Small intestine (tissue), 16 donors: ENCODE measurements at places on chromosomes 13 and 19.

DNA sequence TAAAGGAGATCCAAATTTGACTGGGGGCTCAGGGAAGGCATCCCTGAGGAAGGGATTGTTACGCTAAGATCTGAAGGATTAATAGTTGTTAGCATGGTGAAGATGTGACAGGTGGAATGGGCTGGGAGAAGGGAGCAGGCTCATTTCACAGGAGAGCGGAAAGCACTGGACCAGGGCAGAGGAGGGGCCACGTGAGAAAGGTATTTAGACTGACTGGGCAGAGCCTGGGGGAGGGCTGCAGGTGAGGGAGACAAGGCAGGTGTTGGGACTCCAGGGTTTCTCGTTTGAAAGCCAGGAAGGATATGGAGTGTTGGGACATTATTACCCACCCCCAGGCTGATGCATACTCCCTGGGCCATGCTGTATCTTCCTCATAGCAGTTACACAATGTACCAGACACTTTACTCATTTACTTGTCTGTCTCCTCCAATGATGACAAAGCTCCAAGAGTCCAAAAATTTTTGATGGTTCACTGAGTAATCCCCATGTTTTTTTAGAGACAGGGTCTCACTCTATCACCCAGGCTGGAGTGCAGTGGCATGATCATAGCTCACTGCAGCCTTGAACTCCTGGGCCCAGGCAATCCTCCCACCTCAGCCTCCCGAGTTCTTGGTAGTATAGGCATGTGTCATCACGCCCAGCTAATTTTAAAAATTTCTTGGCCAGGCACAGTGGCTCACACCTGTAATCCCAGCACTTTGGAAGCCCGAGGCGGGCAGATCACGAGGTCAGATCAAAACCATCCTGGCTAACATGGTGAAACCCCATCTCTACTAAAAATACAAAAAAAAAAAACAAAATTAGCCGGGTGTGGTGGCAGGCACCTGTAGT, 2.3 kb downstream of the TRAPPC6A start:
- peaks cover 16% of the 10 kb centered on the region for H3K4me1 ChIP-seq
- H3K27me3 ChIP-seq = no peaks in the 10 kb centered on the region
- peaks cover 9% of the 10 kb centered on the region for H3K36me3 ChIP-seq
- H3K4me3 ChIP-seq = no peak overlapping the region
- H3K27ac ChIP-seq = no peak overlapping the region
- DNase-seq = no peak

DNA sequence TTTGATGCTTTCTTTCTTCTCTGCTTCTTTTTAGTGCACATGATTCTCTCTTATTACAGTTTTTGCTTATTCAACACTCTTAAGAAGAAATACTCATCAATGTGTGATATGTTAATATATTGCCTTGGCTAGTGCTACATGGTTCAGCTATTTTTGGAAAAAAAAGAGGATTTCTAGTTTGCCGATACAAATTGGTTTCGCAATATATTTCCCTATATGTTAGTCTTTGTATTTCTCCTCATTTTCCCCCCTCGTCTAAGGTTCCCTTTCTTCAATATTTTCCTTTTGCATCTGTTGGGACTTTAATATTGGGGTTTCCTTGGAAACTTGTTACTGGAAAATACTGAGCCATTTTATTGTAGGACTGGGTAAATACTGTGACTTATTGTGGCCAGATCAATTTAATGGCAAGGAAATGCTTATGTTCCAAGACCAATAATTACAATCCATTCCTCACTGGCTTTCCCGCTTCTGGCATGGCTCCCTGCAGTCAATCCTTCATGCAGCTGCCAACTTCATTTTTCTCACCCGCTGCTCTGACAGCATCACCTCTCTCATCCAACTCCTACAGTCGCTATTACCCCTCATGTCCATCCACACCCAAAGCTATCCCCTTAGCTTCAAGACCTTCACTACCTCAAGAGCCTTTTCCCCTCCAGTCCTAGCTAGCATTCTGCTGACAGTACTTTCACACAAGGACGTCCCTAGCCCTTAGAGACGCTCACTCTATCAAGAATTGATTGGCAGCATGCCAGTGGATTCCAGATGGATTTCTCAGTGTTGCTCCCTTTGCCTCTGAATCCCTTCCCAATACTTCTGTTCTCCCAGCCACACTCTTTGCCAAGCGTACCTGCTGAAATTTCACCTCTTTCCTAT, 280.1 kb upstream of the TMTC4 start:
- H3K4me1 ChIP-seq = no peaks in the 10 kb centered on the region
- no peak overlapping the region for H3K27ac ChIP-seq
- DNase-seq = no peak
- H3K4me3 ChIP-seq = no peak overlapping the region
- H3K36me3 ChIP-seq = no peaks in the 10 kb centered on the region
- H3K27me3 ChIP-seq = no peaks in the 10 kb centered on the region

DNA sequence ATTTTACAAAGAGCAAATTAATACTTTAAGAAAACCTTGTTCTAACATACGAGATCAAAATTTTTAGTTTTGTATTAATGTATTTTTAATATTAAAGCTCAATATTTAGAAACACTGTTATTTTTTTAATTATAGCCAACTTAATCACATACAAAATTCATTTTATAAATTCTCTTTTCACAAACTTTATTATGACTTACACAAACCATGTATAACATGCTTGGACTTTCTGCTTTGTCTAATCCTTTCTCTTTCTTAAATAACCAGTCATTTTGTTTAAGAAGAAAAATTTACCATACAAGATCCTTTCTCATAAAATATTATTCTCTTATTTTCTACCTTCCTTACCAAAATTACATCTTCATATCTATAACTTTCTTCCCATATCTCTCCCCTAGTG, 62.2 kb downstream of the CYSLTR2 start:
- no peaks in the 10 kb centered on the region for H3K4me1 ChIP-seq
- no peaks in the 10 kb centered on the region for H3K36me3 ChIP-seq
- H3K27me3 ChIP-seq = no peaks in the 10 kb centered on the region
- no peak for DNase-seq
- H3K4me3 ChIP-seq = no peak overlapping the region

DNA sequence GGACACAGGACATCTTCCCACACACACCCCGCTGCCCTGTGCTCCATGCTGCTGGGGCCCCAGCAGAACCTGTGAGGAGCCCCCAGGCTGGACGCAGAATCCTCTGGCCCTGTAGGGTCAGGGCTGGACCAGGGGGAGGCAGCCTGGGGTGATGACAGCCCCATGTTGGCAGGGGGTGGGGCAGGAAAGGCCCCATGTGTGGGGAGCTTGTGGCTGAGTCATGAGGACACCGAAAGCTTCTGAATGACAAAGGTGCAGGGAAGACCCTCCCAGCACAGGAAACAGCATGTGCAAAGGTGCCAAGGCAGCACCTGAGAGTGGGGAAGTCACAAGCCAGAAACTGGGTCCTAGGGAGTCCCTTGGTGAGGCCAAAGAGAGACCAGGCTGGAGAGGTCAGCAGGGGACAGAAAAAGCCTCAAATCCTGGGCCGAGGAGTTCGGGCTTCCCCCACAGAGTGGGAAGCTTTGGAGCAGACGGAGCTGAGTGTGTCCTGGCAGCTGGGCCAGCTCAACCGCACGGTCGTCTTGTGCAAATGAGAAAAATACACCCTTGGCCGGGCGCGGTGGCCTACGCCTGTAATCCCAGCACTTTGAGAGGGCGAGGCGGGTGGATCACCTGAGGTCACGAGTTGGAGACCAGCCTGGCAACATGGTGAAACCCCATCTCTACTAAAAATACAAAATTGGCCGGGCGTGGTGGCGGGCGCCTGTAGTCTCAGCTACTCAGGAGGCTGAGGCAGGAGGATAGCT, 17.5 kb downstream of the ATP8B3 start:
- no peaks in the 10 kb centered on the region for H3K4me1 ChIP-seq
- DNase-seq = no peak
- no peak overlapping the region for H3K27ac ChIP-seq
- peaks cover 4% of the 10 kb centered on the region for H3K27me3 ChIP-seq
- H3K36me3 ChIP-seq = no peaks in the 10 kb centered on the region

DNA sequence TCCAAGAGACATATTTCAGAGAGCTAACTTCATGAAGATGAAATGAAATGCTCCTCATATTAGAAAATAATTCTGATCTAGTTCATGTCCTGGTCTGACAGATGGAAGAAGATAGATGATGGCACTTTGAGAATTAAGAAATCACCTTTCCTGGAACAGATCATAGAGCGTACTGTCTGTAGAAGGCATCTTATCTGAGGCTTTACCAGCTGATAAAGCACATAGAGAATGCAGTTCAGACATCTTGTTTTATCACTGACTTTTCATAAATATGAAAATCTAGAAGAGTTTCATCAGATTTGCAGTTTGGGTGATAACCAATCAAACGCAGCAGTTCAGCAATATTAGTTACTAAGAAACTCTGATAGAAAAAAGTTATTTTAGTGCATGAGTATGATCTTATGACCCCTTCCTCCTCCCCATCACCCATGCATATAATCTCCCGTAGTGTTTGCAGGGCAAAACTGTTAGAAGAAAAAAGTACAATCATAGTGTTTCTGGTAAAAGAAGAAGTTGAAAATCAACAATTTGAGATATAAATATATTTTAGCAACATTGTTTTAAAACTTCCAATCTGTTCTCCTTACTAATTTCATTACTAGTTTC, 585.2 kb downstream of the PCDH9 start:
- no peak overlapping the region for H3K27ac ChIP-seq
- no peaks in the 10 kb centered on the region for H3K4me1 ChIP-seq
- no peak for DNase-seq

DNA sequence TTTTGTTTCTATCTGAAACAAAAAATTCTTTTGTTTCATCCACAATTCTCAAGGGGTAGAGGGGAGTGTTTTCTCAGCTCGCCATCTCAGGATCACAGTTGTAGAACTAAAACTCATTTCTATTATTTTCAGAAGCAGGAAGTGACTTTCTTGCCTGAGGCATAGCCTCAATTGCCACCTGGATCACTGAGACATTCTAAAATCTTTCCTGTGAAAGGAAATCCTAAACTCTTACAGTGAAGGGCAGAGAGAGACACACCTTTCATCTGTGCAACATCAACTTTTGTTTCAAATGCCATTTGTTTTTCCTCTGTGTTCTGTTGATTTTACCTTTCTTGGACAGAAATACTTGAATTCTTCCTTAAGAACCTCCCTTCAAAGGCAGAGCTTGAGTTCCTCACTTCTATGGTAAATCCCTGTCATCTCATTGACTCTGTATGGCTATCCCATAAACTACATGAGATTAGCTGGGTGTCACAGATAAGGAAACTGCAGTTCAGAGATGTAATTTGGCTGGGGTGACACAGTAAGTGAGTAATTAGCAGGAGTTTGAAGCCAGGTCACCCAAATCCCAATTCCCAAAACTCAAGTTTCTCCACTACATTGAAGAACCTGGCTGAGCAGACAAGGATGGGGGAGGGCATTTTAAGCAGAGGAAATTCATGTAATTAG, 224.4 kb upstream of the HTR2A start:
- no peak for DNase-seq
- H3K36me3 ChIP-seq = no peaks in the 10 kb centered on the region
- no peaks in the 10 kb centered on the region for H3K27me3 ChIP-seq
- H3K4me1 ChIP-seq = no peaks in the 10 kb centered on the region
- H3K4me3 ChIP-seq = no peak overlapping the region

GRCh38 chr19:37217480-37217774, 587 bp upstream of the ZNF383 start:
- peak overlapping the region; percentile 93 for H3K4me3 ChIP-seq
- H3K36me3 ChIP-seq = peaks cover 8% of the 10 kb centered on the region
- H3K27me3 ChIP-seq = no peaks in the 10 kb centered on the region
- no peak for DNase-seq

- H3K36me3 ChIP-seq = no peaks in the 10 kb centered on the region
- DNase-seq = no peak
- H3K4me3 ChIP-seq = no peak overlapping the region
- H3K27ac ChIP-seq = no peak overlapping the region
- H3K4me1 ChIP-seq = no peaks in the 10 kb centered on the region
These were observed 130.0 kb downstream of the MAB21L1 start for GRCh38 chr13:35346494-35346893.
